ENCODE measurements at places on chromosomes 13 and 19.

- no peak for DNase-seq
Observed at GRCh38 chr13:47337781-47338507, 441.1 kb upstream of the HTR2A start.

DNA sequence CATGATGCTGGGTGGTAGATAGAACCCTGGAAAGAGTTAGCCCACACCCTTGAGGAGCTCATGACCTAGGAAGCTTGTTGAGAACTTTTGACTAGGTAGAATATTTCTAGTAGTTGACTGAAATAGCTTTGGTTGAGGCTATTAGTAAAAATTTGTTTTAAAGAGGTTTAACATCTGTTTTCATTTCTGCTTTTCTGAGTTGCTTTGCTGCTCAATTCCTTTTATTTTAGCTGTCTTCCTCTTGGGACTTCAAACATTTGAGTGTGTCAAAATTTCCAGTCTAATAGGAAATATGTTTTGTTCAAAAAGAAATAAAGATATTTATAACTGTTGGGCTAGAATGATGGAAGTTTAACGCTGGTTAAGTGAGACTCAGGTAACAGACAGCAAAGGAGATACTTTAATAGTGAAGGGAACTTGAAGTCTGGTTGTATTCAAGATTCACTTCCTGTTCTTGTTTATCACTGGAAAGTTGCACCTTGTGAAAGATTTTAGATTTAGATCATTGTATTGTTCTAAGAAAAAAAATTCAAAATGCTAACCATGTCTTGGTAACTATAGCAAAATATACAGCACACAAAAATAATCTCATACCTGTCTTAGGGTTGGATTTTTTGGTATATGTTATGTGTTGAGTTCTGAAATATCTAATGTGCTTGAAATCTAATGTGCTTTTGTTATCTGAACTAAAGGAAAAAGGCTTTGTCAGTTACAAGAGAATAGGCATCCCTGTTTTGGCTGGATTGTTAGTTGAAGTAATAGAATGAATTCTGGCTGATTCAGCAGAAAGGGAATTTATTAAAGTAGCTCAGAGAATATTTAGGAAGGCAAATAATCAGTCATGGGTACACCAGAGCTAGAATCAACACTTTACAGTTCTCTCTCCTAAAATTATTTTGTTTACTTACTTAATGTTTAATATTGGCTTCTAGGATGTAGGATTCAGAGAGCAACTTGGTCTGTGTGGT lies 24.4 kb upstream of the GPR18 start:
- no peak for DNase-seq

DNA sequence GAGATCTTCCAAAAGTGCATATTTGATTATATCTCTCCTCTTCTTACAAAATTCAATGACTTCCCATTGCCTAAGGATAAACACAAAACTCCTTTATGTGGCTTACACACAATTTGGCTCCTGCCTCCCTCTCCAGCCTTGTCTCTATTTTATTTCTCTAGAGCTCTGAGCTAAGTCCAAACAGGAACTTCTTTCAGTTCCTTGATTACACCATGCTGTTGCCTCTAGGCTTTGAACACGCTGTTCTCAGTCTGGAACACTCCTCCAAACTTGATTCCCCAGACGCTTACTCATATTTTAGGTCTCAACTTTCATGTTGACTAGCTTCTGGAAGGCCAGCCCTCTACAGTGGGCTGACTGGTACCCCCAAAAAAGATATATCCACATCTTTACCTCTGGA lies 258.5 kb downstream of the COG6 start:
- DNase-seq: no peak

GRCh38 chr13:98947925-98948324 lies 29.9 kb downstream of the DOCK9 start:
- no peak for DNase-seq

DNA sequence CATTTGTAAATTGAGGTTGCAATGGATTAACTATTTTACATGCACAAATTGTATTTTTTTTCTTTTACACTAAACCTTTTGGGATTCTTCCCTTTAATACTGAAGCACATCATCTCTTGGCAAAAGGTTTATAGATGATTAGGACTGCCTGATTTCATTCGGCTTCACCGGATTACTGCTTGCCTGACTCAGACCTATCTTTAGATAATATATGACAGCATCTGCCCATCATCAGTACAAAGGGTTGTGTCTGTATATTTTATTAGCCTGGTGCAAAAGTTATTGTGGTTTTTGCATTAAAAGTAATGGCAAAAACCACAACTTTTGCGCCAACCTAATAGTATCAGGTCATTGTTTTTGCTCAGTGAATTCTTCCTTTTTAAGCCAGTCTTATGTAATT lies 316.2 kb upstream of the HTR2A start:
- no peak for DNase-seq
